ENCODE measurements at places on chromosomes 1 and 21. TPM values are rescaled to one million over a fixed set of nuclear protein-coding genes. Genes with fewer than 3 reads are reported as not detected.

DNA sequence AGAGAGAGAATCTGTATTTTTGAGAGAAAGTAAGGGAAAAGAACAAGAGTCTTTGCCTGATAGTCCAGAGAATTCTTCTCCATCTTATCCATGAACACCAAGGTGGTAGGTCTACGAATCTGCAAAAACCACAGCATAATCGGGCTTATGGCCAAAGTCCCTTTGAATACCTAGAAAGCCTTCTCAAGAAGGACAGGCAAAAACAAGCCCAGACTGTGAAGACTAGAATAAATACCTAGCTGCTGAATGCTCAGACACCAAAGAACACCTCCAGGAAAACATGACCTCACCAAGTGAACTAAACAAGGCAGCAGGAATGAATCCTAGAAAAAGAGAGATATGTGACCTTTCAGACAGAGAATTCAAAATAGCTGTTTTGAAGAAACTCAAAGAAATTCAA, 79.2 kb downstream of the HFM1 start:
- no peak for DNase-seq

- no peak for DNase-seq
Observed at GRCh38 chr1:18505666-18506065, 24.9 kb downstream of the KLHDC7A start.

- no peak for DNase-seq
Observed at GRCh38 chr1:219837274-219837993, 90.9 kb downstream of the SLC30A10 start.

DNA sequence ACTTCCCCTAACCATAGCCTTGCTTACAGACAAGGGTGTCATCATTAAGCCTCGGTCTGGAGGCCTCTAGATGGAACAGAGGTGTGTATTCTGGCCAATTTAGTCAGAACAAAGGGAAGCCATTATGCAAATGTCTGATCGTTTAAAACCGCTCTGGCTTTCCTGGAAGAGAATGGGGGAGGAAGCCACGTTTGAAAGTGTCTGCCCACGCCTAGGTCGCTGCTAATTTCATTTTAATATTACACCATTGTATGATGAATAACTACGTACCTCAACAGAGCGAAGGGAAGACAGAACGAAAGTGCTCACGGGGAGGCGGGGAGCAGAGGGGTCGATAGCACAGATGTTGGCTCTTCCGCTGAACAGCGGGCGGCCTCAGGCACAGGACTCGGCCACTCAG, 41.1 kb upstream of the CSF3R start:
- no peak for DNase-seq

TACSTD2 gene
- not detected for total RNA-seq

GRCh38 chr1:241542199-241542907, 10.2 kb downstream of the KMO start:
- DNase-seq: no peak

DNA sequence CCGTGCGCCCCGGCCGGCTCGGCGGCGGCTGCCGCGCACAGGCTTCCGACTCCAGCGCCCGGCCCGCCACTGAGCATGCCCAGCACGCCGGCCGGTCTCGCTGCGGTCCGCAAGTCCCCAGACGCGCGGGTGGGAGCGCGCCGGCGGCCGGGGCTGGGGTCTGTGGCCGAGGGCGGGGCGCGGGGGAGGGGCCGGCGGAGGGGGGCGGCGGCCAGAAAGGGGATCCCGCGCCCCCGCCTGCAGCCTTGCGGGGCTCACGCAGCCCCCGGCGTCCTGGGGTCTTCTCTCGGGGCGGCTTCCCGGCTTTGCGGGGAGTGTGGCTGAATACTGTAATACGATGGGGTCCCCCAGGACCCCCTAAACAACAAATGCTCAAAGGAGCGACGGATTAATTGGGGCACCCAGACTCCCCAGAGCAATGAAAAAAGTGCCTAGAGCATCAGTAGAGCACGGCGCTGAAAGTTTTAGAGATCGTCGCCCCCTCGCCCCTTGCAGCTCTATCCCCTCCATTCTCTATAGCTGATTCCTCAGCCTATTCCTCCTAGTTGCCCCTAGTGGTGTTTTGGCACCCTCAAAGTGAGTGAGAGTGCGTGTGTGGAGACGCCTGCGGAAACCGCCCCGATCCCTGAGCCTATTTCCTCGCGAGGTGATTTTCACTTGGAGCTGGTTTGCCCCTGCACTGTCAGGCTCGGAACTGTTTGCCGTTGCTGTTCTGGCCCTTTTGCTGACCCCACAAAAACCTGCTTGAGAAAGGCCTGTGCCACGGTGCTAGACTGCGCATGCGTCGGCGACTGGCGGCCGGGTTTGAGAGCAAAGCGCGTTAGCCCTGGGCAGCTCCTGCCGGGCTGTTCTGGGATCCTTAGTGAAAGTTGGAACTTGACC, at the start of gene VAV3:
Gene VAV3 (minus strand): TSS at position 71 of the 882 bp plus-strand sequence. CDS start 311 bp downstream, outside the sequence.
- peak; percentile 65 for DNase-seq

DNA sequence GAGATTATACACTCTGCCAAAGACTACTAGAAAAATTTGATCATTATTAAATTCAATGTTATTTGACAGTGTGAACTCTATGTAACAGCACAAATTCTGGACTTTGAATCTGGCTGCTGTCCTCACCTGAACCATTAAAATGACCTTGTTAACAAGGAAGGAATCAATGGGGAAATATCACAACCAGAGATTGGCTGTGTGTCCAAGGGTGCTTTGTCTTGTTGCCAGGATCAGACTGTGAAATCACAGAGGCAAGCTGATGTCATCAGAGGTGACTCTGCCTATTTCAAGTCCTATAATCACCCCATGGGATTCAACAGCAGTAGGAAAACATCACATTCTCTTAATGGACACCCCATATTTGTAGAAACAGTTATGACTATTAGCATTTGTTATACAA, 46.8 kb downstream of the ADAMTS5 start:
- no peak for DNase-seq

- DNase-seq: no peak
Observed at GRCh38 chr1:223140611-223141405, 2.2 kb downstream of the TLR5 start.

ITPKB gene
- 51.7 TPM for total RNA-seq

DNA sequence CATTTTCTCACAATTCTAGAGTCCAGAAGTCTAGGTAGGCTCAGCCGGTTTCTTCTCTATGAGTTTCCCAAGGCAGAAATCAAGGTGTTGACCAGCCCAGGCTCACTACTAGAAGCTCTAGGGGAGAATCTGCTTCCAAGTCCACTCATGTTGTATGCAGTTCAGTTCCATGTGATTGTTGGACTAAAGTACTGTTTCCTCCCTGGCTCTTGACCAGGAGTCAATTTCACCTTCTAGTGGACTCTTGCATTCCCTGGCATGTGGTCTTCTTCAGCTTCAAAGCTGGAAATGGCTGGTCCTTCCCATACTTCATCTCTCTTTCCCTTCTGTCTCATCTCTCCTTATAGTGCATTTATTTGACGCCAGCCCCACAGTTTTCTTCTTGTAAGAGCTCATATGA, 153.4 kb downstream of the KCNT2 start:
- DNase-seq: no peak

DCDC2B gene
- not detected for total RNA-seq

DNA sequence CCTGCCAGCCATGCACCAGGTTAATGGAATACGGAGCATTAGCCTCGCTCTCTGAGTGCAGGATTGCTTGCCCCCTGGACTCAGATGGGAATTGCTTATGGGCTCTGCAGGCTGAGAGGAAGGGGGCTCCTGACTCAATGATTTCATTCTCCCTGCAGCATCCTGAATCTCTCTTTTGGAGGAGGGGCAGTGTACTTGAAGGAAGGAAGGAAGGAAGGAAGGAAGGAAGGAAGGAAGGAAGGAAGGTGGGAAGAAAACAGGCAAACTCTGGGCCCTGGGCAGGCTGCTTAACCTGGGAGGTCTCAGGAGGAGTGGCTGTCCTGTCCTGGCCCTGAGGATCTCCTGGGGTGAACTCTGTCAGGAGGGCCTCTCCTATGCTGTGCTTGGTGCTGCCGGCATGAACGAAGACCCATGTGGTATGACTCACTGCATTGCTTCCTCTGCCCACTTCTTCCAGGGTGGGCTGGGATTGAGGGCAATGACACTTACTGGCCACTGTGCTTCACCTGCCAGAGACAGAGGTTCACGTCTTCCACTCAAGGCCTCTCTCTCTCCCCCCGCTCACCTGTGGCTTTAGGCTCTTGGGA, 257.1 kb upstream of the CSF3R start:
- no peak for DNase-seq

GRCh38 chr1:102174259-102174863, 177.6 kb upstream of the OLFM3 start:
- DNase-seq: no peak

- no peak for DNase-seq
Observed at GRCh38 chr1:62384276-62385005, 52.4 kb upstream of the USP1 start.

GRCh38 chr1:113787663-113788062, 24.6 kb downstream of the RSBN1 start:
- no peak for DNase-seq

- DNase-seq: no peak
Observed at GRCh38 chr1:230823931-230824381, 44.4 kb downstream of the C1orf198 start.

LINGO4 gene
- total RNA-seq: 0.24 TPM

DENND2C gene
- total RNA-seq: 0.86 TPM

GRCh38 chr21:18917622-18918021, 514.0 kb upstream of the TMPRSS15 start:
- DNase-seq: no peak

Data from naive thymus-derived CD4-positive, alpha-beta T cell (primary cell).